ENCODE measurements at places on chromosomes 12 and 14. TPM values are rescaled to one million over a fixed set of nuclear protein-coding genes. Genes with fewer than 3 reads are reported as not detected.

NOS1 gene
- 0.79 TPM for total RNA-seq

HIF1A gene
- total RNA-seq: 50.1 TPM

GALNT9 gene
- not detected for total RNA-seq

IFNG gene
- not detected for total RNA-seq

USP44 gene
- total RNA-seq: 0.41 TPM

PGF gene
- total RNA-seq: not detected

BCL11B gene
- total RNA-seq: 0.37 TPM

ZFHX2 gene
- total RNA-seq: 1.1 TPM

IKBIP gene
- total RNA-seq: not detected

ATL1 gene
- total RNA-seq: 1.1 TPM

PPP1R1A gene
- total RNA-seq: 3.6 TPM

SPRYD3 gene
- total RNA-seq: 27.0 TPM

ZDHHC22 gene
- not detected for total RNA-seq

- H3K4me3 ChIP-seq: no peak overlapping the region
- H3K27ac ChIP-seq: no peak overlapping the region
- no peaks in the 10 kb centered on the region for H3K4me1 ChIP-seq
- H3K36me3 ChIP-seq: no peaks in the 10 kb centered on the region
- no peak for DNase-seq
These were observed 7.8 kb upstream of the AMN start for GRCh38 chr14:102914474-102915291.

- no peak overlapping the region for H3K4me3 ChIP-seq
- no peaks in the 10 kb centered on the region for H3K4me1 ChIP-seq
- H3K36me3 ChIP-seq: no peaks in the 10 kb centered on the region
- no peaks in the 10 kb centered on the region for H3K27me3 ChIP-seq
These were observed 5.6 kb upstream of the ADGRD1 start for GRCh38 chr12:130948136-130948535.

DNA sequence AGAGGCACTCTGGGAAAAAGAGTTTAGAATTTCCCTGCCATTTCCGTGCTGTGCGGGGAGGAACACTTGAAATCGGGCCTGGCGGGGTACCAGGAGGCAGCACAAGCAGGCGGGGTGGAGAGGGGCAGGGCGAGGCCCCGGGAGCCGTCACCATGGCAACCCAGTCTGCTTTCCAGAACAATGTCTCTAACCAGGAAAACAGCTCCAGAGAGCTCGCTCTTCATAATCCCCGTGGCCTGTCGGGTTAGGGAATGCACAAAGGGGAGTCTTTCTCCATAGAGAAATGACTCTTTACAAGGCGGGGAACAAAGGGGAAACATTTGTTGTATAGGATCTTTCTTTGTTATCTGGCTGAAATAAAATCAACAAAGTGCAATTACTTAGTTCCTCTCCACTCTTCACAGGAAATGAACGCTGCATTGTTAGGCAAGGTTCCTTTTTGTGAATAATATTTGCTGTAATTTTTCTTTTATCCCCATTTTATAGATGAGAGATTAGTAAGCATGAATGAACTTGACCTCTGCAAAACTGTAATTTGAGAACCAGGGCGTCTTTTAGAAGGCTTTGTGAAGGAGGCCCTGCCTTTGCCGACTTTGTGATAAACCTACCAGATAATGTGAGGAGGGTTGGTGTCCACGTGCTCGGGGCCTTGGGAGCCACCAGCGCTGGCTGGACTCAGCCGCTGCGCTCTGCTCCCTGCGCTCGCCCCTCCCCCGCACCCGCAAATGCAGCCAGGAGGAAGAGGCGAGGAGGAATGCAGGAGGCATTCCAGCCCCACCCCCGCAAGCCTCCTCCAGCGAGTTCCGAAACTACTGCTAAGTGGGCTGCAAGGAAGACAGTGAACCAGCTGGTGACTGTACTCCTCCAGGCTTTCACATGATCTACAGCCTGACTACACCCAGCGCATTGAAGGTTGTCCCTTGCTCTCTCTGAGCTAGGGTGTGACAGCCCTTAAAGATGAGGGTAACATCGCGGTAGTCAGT, 105.2 kb upstream of the ATF7IP start:
- H3K4me3 ChIP-seq: peak overlapping the region; percentile 8
- H3K36me3 ChIP-seq: no peaks in the 10 kb centered on the region
- DNase-seq: peak; percentile 91
- H3K27me3 ChIP-seq: no peaks in the 10 kb centered on the region
- H3K27ac ChIP-seq: peak overlapping the region; percentile 85

DNA sequence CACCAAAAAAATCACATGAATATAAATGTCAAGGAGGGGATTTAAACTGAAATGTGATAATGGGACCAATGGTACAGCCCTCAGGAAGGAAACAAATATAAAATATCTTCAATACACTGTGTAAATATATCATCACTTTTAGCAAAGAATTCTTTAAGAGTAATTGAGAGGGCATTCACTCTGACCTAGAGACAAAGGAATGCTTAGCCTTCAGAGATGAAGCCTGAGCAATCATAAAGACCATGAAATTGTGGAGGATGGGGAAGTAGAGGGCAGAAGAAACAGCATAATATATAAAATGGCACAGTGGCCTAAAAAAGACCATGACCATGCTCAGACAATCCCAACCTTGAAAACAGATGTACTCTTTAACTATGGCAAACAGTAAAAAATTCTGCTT, 20.4 kb downstream of the YAF2 start:
- no peak overlapping the region for H3K27ac ChIP-seq
- DNase-seq: no peak
- H3K27me3 ChIP-seq: no peaks in the 10 kb centered on the region
- H3K4me3 ChIP-seq: no peak overlapping the region
- no peaks in the 10 kb centered on the region for H3K36me3 ChIP-seq

GRCh38 chr12:57226588-57227314, 2.8 kb upstream of the SHMT2 start:
- no peak for DNase-seq
- H3K4me1 ChIP-seq: peaks cover 29% of the 10 kb centered on the region
- no peaks in the 10 kb centered on the region for H3K36me3 ChIP-seq
- no peak overlapping the region for H3K27ac ChIP-seq
- peaks cover 56% of the 10 kb centered on the region for H3K27me3 ChIP-seq

GRCh38 chr12:125645724-125646123, 580.5 kb downstream of the AACS start:
- no peak overlapping the region for H3K4me3 ChIP-seq
- H3K27ac ChIP-seq: no peak overlapping the region
- DNase-seq: no peak
- no peaks in the 10 kb centered on the region for H3K27me3 ChIP-seq
- H3K36me3 ChIP-seq: no peaks in the 10 kb centered on the region

GRCh38 chr12:40224439-40225291, at the start of gene LRRK2:
TSS of gene LRRK2 (plus strand) at chr12:40224997. CDS start at chr12:40225132, 135 bp downstream.
- no peaks in the 10 kb centered on the region for H3K4me1 ChIP-seq
- peak; percentile 74 for DNase-seq
- H3K27ac ChIP-seq: peak within 1 kb of the TSS; percentile 87
- peaks cover 12% of the 10 kb centered on the region for H3K27me3 ChIP-seq
- peak within 1 kb of the TSS; percentile 58 for H3K4me3 ChIP-seq

- no peak overlapping the region for H3K27ac ChIP-seq
- no peak for DNase-seq
- no peak overlapping the region for H3K4me3 ChIP-seq
These were observed 321.5 kb downstream of the TMEM117 start for GRCh38 chr12:44157359-44157758.

DNA sequence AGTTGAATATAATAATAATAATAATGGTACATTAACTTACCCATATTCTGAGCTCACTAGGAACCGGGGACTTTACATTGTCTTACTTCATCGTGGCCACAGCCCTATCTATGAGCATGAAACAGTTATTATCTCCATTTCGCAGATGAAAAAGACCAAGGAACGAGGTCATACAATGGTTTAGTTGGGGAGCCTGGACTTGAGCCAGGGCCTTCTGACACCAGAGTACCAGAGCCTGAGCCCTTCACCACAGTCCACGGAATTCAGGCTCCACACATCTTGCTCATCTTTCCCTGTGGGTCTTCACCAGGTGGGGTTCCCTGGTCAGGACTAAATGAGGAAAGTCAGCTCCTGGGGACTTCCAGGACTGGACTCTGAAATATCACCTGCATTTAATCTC, 31.3 kb upstream of the CMKLR1 start:
- no peaks in the 10 kb centered on the region for H3K4me1 ChIP-seq
- no peak overlapping the region for H3K4me3 ChIP-seq
- H3K36me3 ChIP-seq: no peaks in the 10 kb centered on the region
- no peaks in the 10 kb centered on the region for H3K27me3 ChIP-seq

- no peak overlapping the region for H3K4me3 ChIP-seq
- H3K27ac ChIP-seq: peak overlapping the region; percentile 72
- DNase-seq: no peak
These were observed 29.7 kb downstream of the RAD9B start for GRCh38 chr12:110531741-110532333.

- H3K27me3 ChIP-seq: no peaks in the 10 kb centered on the region
- no peaks in the 10 kb centered on the region for H3K36me3 ChIP-seq
- DNase-seq: peak; percentile 7
- no peak overlapping the region for H3K27ac ChIP-seq
- no peaks in the 10 kb centered on the region for H3K4me1 ChIP-seq
- no peak overlapping the region for H3K4me3 ChIP-seq
These were observed 796.4 kb downstream of the AACS start for GRCh38 chr12:125861299-125862281.

GRCh38 chr12:6457220-6457945, 5.5 kb downstream of the TAPBPL start:
- DNase-seq: no peak
- H3K4me1 ChIP-seq: peaks cover 18% of the 10 kb centered on the region
- no peak overlapping the region for H3K27ac ChIP-seq
- no peaks in the 10 kb centered on the region for H3K27me3 ChIP-seq

- no peaks in the 10 kb centered on the region for H3K27me3 ChIP-seq
- no peak overlapping the region for H3K27ac ChIP-seq
- H3K4me3 ChIP-seq: no peak overlapping the region
- no peaks in the 10 kb centered on the region for H3K36me3 ChIP-seq
These were observed 6.7 kb upstream of the CDKL1 start for GRCh38 chr14:50403419-50403818.

DNA sequence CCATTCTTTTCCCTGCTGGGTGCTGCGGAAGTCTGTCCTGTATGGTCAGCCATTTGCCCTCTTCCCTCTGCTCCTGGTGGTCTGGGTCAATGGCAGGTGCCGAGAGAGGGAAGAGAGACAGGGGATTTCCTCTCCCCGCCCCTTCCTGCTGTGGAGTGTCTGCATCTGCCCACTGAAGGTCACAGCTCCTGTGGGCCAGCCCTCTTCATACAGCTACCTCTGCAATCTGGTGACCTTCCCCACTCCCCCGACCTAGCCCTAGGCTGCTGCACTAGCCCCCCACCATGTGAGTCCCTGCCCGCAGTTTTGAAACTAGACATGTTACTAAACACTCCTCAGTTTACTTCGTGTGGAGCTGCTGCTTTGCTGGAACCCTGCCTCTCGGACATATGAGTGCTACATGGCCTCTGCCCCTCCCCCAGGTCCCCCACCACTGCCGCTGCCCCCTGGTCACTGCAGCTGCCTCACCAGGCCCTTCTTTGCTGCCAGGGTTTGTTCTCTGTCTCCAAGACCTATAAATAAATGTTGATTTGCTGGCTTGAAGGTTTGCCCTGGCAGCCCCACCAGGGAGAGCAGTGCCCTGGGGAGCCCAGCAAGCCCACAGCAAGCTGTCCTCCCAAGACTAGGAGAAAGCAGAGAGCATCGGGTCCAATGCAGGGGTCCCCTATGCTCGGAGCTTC, 102.9 kb downstream of the DPF3 start:
- H3K4me3 ChIP-seq: no peak overlapping the region
- H3K27me3 ChIP-seq: no peaks in the 10 kb centered on the region
- H3K4me1 ChIP-seq: no peaks in the 10 kb centered on the region
- no peak for DNase-seq
- H3K36me3 ChIP-seq: no peaks in the 10 kb centered on the region

- H3K27me3 ChIP-seq: no peaks in the 10 kb centered on the region
- no peak for DNase-seq
- no peak overlapping the region for H3K27ac ChIP-seq
- no peak overlapping the region for H3K4me3 ChIP-seq
- no peaks in the 10 kb centered on the region for H3K36me3 ChIP-seq
These were observed 452.0 kb downstream of the FUT8 start for GRCh38 chr14:65864549-65864948.

- H3K27ac ChIP-seq: no peak overlapping the region
- DNase-seq: no peak
- H3K36me3 ChIP-seq: no peaks in the 10 kb centered on the region
These were observed 331.2 kb downstream of the SLC16A7 start for GRCh38 chr12:59927032-59927431.

- no peaks in the 10 kb centered on the region for H3K27me3 ChIP-seq
- no peak overlapping the region for H3K27ac ChIP-seq
- no peaks in the 10 kb centered on the region for H3K4me1 ChIP-seq
- no peak for DNase-seq
- no peak overlapping the region for H3K4me3 ChIP-seq
These were observed 837.3 kb upstream of the TMEM132C start for GRCh38 chr12:127429551-127430285.

DNA sequence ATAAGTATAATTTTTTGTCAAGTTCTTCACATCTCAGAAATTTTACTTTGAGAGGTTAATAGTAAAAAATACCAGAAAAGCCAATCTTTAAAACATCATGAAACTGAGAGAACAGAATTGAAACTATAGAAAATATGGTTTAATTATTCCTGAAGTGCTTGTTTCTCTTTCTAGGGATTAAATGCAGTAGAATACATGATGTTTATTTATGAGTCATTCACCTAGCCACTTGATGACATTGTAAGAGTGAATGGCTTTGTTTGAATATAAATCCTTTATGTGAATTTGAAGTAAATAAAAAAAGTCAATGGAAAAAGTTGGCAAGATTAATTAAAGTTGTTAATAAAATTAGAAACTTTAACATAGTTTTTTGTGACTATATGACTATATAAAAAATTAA, 48.4 kb downstream of the KTN1 start:
- no peak overlapping the region for H3K4me3 ChIP-seq
- no peak for DNase-seq
- peaks cover 30% of the 10 kb centered on the region for H3K36me3 ChIP-seq
- no peaks in the 10 kb centered on the region for H3K27me3 ChIP-seq

DNA sequence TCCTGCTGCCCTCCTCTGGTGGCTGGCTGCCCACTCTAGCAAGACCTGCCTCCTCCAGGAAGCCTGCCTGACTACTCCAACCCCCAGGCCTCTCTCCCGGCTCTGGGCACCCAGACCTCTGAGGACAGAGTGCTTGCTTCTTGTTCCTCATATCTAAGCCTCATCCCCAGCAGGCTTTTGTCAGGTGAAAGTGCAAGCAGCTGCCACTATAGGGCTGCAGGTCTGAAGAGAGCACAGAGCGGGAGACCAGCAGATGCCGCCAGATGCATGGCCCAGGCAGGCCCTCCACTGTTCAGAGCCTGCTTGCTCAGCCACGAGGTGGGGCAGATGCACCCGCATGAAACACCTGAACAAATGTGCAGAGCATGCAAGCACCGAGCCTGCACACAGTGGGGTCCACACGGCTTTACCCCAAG, 73.0 kb downstream of the SERPINA3 start:
- no peak overlapping the region for H3K4me3 ChIP-seq
- no peak for DNase-seq
- no peaks in the 10 kb centered on the region for H3K36me3 ChIP-seq
- peaks cover 7% of the 10 kb centered on the region for H3K4me1 ChIP-seq

- DNase-seq: no peak
- H3K27me3 ChIP-seq: no peaks in the 10 kb centered on the region
- H3K4me3 ChIP-seq: no peak overlapping the region
- H3K36me3 ChIP-seq: no peaks in the 10 kb centered on the region
- no peaks in the 10 kb centered on the region for H3K4me1 ChIP-seq
These were observed 184.3 kb upstream of the C14orf180 start for GRCh38 chr14:104395276-104395675.
